ENCODE measurements at places on chromosomes 11 and 22.

GRCh38 chr22:23790819-23791737, 4.3 kb downstream of the SMARCB1 start:
- no peak for DNase-seq

- no peak for DNase-seq
Observed at GRCh38 chr22:39715778-39716495, 145.4 kb downstream of the CACNA1I start.

DNA sequence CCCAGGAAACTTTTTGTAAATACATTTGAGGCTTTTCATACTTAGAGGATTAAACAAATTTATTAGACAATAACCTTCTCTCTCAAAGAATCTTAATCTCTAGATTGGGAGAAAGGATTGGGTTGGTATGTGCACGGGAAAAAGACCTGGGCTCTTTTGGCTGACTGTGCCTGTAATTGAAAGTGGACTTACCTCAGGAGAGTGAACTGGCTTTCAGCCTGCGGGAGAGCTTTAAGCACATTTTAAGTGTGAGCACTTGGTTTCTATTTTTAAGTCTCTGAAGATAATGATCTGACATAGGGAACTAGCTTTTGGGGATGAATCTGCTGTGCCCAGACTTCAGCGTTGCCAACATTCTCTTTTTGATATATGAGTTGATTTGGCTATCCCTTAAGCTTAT, 35.8 kb downstream of the UVRAG start:
- no peak for DNase-seq

DNA sequence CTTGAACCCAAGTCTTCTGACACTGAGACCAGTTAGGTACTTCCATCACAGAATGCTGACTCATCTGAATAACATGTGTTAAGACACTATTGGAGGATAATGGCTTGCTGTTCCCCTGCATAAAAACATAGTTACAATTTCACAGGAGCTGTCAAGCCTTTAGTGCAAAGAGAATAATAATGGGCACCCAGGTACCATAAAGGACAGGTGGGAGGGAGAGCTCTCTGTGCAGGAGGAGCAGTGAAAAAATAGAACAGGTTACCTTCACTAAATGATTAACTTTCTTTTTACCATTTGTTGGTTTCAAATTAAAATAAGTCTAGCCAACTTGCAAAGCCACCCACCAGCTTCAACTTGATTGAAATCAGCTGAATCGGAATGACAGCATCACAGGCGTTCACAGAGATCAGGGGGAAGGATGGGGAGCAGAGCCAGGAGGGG, 173.2 kb downstream of the DSCAML1 start:
- no peak for DNase-seq

DNA sequence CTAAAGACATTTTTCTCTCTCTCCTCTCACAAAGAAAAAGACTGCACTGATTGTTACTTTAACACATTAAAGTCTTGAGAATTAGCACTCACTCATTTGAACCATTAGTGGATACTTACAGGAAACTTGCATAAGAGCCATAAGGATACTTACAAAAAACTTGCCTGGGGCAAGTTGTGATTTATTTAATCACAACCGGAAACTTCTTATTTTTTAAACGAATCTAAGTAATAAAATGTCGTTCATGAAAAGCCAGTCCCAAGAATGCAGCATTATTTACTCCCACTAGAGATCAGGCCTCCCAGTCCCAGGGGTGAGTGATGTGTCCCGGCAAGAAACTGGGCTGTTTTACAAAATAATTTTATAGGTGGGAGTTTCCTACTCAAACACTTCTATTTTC, 59.3 kb upstream of the TTC12 start:
- DNase-seq: no peak

GRCh38 chr11:63680834-63681320, 423 bp upstream of the RTN3 start:
- DNase-seq: peak; percentile 25
